Fibroblast of the aortic adventitia (primary cell): ENCODE measurements at places on chromosomes 16 and 17.

DNA sequence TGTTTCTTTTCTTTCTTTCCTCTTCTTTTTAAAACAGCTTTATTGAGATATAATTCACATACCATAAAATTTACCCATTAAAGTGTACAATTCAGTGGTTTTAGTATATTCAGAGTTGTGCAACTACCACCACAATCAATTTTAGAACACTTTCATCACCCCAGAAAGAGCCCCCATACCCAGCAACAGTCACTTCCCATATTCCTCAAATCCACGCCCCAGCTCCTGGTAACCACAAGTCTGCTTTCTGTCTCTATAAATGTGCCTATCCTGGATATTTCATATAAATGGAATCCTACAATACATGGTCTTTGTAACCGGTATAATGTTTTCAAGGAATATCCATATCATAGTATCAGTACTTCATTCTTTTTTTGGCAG, 19.4 kb downstream of the RARA start:
- DNase-seq, result no peak

DNA sequence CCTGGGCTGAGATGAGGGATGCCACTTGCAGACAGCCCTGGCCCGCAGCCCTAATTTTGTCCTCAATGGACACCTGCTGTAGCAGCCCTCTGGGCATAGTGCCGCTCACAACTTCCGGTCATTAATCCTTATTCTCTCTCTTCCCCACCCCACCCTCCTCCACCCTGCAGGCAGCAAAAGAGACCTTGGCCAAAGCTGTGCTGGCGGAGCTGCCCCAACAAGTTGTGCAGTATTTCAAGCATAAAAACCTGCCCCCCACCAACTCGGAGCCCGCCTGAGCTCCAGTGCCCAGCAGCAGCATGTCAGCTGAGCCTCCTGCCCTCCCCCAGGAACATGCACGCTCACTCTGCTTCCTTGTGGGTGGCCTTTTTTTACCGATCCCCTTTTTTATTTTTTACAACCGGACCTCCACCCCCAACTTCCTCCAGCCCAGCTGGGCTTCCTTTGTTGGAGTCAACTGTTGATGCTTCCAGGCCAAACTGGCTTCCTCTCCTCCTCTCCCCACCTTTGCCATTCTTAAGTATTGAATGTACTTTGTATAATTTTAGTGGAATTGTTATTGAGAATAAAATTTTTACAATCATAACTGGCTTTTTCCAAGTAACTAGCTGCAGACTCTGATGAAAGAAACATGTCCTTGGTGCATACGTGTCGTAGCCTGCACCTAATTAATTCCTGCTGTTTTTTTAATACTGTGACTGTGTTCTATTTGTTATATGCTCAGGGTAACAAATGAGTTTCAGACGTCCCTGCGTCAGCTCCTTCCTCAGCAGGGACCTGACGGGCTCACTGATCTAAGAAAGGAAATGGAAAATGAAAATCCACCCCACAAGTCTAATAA, 38.2 kb downstream of the PSME3IP1 start:
- peak; percentile 39 for DNase-seq

- no peak for DNase-seq
Observed at GRCh38 chr16:71626858-71627213, 852 bp downstream of the MARVELD3 start.

GRCh38 chr17:12342609-12343435, 322.1 kb downstream of the MAP2K4 start:
- DNase-seq, result peak; percentile 3

DNA sequence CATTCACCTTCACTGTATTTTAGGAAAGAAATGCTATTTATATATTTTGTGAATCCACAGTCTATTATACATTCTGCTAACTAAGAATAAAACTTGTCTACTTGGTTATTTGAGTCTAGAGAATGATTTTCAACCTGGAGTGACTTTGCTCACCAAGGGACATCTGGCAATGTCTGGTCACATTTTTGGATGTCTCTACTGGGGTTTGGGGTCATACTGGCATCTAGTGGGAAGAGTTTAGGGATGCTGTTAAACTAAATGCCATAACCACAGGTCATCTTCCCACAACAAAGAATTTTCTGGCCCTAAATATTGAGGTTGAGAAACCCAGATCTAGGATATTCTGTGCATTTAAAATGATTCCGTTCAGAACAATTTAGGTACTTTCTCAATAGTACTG, 26.0 kb downstream of the KCNJ16 start:
- DNase-seq, result peak; percentile 26

- peak; percentile 88 for DNase-seq
Observed at GRCh38 chr17:60579090-60579489, 20.9 kb upstream of the PPM1D start.

DNA sequence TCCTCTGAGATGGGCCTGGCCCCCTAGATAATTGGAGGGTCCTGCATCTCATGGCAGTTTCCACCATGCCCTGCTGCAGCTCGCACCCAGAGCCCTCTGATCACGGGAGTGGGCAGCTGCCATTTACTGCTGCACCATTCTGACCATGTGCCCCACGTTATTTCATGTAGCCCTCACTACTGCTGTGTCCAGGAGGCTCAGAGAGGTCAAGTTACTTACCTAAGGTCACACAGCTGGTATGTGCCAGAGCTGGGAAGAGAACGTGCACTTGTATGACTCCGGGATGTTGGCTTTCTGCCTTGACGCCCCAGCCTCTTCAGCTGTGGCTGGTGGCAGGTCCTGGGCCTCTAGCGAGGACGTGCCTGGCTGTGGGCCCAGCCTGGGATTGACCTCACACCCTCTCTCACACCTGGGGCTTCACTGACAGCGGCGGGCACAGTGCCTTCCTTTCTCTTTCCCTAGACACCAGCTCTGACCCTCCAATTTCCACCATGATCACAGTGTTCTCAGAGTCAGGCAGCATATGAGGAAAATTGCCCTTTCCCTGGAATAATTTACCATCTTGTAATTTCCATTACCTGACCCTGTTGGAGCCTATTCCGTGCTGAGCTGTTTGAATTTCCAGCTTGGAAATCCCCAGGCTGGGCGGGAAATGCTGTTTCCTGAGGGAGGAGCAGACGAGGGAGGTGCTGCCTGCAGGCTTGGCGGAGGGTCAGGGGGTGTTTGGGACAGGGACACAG, 18.5 kb upstream of the DOC2B start:
- no peak for DNase-seq

- DNase-seq, result no peak
Observed at GRCh38 chr17:14121952-14122351, 52.6 kb downstream of the COX10 start.

GRCh38 chr17:69560987-69561441, 146.5 kb downstream of the MAP2K6 start:
- no peak for DNase-seq

GRCh38 chr17:80163336-80163735, 6.5 kb upstream of the CARD14 start:
- no peak for DNase-seq

DNA sequence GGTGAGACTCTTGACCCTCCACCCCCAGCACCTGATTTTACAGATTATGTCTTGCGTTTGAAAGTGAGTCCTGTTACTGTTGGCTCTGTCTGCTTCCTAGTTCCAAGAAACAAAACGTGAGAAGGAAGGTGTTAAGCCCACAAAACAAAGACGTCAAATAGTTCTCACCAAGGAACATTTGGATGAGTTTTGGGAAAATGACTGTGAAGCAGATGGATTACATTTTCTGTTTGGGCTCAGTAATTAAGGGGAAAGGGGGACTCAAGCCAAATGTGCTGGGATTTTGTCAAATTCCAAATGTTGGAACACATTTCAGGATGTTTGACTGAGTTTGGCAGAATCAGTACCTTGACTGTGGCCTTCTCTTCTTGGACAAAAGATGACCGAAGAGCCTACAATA, 71.2 kb downstream of the PCTP start:
- DNase-seq, result no peak

DNA sequence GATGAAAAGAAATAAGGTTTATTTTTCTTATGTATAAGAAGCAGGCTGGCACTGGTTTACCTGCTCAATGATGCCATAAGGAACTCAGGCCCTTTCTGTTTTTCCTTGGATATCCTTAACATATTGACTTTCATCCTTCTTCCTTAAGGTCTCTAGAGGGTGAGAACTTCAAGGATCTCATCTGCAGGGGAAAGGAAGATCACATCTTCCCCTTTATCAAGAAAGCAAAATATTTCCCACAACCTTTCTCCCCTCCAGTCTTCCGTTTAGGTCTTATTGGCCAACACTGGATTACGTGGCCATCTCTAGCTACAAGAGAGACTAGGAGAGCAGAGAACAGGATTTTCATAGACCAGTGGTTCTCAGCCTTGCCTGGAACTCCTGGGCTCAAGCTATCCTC, 4.2 kb upstream of the TBX4 start:
- DNase-seq, result no peak

- no peak for DNase-seq
Observed at GRCh38 chr17:2750721-2751120, 1.3 kb upstream of the CCDC92B start.

DNA sequence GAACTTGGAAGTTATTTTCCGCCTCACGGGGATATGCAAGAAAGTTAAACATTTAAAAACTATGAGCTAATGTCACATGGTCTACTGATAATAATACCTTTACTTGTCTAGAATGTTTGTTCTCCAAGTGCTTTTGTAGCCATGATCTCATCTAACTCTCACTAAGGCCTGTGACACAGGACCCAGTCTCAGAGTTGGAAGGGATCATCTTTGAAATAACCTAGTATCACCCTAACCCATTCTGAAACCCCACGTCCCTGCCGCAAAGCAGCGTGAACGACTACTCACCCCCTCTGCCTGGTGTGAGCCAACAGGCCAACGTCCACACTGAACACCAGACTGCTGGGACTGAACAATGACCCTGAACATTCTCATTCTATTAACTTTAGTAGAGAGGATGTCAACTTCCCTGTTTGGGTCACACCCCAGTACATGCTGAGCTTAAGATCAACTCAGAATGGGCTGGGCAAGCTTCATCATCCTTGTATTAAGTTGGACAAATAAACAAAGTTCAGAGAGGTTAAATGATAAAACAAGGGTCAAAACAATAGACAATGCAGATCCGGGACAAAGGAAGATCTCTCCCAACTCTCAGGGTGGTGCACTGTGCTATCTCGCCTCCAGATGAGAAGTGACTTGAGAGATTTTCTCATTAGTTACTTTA, 54.8 kb upstream of the BCAR1 start:
- DNase-seq, result peak; percentile 11

- DNase-seq, result peak; percentile 97
Observed at GRCh38 chr17:78883533-78884131, 19.4 kb downstream of the CEP295NL start.

DNA sequence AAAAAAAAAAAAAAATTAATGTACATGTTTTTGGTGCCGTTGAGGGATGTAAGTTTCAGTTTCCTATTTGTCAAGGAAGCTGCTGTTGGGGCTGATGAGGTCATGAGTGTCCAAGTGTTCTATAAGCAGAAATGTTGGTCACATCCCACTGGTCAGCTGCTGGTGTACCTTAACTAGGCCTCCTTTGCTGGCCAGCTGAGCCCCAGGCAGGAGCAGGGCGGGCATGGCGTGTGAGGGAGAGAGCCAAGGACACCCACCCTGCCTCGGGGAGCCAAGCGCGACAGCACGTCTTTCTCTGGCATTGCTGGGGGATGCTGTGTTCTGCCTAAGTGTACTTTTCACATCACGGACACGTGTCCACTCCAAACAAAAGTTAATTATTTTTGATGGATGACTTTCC, 108.1 kb upstream of the CDC42EP4 start:
- no peak for DNase-seq

DNA sequence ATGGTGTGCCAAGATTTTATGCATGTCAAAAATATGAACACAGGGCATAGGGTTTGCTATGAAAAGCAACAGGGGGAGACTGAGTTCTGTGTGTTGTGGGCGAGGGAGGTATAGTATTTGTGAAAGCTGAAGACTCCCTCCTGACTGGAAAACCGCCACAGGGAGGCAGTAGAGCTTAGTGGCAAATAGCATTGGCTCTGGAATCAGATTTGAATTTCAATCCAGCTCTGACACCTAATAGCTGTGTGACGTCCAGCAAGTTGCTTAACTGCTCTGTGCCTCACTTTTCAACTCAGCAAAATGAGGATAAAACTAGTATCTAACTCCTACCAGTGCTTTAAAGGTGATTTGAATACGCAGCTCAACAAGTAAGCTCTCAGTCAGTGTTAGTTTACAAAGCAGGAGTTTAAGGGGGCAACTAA, 22.0 kb downstream of the KPNA2 start:
- peak; percentile 65 for DNase-seq

DNA sequence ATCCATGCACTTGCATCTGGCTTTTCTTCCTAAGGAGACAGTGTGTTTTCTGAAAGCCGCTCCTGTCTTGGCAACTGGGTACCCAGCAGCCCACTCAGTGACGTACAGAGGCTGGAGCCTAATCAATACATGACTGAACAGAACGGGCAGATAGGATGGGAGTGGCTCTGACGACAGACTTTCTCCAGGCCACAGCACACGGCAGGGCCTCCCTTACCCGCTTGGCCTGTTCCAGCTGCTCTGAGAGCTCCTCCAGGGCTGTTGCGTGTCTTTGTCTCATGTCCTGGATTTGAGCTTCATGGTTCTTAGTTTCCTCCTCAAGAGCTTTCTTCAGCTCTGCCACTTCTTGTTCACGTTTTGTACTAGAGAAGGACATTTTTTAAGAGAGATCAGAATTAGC, 64.9 kb downstream of the NDEL1 start:
- DNase-seq, result no peak

DNA sequence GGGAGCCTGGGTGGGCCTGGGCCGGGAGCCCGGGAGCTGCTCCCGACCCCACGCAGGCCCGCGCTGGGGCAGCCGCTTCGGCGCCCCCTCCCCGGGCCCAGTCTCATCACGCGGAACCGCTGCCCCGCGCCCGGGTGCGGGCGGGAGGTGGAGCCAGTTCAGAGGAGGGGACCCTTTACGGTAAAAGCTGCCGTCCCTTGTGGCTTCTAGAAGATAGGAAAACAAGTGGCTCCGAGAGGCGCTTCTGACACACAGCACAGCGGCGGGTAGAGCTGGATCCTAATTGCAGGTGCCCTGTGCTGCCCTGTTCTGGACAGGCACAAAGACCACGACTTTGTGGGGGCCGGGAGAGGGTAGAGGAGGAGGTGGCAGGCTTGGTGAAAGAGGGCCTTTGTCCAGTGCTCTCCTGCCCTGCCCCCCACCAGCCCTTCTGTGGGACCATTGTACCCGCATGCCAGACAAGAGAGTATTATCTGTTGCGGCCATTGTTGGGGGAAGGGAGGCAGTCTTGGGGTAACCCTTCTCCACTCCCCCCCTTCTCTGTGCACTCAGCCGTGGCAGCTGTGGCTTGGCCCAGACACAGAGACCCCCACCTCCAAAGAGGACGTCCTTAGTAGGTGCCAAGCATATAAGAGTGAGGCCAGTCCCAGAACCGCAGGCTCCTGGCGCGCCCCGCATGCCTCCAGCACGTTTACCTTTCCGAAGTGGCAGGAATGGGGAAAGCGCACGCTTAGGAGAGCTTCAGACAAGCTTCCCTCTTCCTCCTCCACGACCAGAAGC, 736 bp downstream of the CNP start:
- peak; percentile 15 for DNase-seq

- peak; percentile 70 for DNase-seq
Observed at GRCh38 chr17:80866050-80866793, 125.4 kb upstream of the CHMP6 start.

GRCh38 chr17:44892250-44892649, 7.0 kb downstream of the EFTUD2 start:
- DNase-seq, result no peak
